ENCODE measurements at places on chromosomes 7 and 10.

- DNase-seq, result no peak
Measured at GRCh38 chr10:49180444-49180860, 7.7 kb downstream of the TMEM273 start.

DNA sequence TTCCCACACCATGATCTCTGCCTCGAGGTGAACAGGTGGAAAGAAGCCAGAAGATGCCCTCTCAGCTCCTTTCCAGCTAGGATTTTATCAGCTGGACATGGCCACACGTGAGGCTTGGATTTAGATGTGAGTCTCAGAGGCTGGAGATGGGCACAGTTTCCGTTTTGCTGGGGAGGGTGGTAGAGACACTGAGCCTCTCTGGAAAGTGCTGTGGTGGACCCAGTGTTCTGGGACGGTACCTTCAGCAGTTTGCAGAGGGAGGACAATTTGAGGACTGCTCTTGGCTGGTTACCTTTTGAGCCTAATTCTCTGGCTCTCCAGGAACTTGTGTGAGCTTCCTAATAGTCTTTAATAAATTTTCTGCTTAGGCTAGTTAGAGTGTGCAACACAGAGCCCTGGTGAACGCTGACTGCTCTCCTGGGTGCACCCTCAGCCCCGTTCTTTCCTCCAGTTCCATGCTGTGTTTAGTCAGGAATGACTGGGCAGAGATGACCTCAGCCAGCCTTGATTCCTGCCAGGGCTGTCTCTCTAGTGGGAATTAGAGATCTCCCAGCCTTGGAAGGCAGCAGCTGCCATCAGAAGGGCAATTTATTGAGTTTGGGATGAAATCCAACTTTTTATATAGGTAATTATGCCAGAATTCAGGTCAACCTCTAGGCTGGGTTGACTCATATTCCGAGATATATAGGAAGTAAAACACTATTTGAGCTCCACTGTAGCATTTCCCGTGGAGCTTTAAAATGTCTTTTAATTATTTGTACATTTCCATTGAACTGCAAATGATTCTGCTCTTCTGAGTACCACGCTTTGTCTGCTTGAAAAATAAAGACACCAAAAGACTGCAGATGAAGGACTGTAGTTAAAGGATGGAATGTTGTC lies 103.9 kb downstream of the GATA3 start:
- no peak for DNase-seq

GRCh38 chr10:117074621-117075020 lies 63.4 kb downstream of the VAX1 start:
- DNase-seq, result no peak

DNA sequence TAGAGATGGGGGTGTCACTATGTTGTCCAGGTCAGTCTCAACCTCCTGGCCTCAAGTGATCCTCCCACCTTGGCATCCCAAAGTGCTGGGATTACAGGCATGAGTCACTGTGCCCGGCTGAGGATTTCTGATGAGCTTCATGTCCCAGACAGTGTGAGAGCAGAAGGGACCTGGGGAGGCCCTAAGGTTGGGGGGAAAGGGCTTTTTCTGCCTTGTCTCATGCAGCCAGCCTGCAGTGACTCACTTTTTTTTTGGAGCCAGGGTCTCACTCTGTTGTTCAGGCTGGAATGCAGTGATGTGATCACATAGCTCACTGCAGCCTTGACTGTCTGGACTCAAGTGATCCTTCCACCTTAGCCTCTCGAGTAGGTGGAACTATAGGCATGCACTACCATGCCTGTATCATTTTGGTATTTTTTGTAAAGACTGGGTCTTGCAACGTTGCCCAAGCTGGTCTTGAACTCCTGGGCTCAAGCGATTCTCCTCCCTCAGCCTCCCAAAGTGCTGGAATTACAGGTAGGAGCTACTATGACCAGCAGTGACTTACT lies 14.6 kb downstream of the COL26A1 start:
- DNase-seq, result no peak

DNA sequence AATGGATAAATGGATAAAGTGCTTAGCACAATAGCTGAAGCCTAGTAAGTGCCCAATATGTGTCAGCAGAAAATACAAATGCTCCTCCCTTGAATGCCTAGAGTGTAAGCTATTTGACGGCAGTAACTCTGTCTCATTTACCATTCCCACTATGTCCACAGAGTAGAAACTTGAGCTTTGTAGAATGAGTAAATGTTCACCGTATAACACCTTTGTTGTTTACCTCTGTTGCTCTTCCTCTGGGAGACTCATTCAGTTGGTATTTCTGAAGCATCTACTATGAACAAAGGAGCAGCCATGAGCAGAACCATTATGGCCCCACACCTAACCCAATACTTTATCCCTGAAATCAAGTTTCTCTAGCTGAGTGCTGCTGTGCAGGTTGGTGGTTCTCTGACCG lies 8.4 kb upstream of the SLC16A12 start:
- no peak for DNase-seq

DNA sequence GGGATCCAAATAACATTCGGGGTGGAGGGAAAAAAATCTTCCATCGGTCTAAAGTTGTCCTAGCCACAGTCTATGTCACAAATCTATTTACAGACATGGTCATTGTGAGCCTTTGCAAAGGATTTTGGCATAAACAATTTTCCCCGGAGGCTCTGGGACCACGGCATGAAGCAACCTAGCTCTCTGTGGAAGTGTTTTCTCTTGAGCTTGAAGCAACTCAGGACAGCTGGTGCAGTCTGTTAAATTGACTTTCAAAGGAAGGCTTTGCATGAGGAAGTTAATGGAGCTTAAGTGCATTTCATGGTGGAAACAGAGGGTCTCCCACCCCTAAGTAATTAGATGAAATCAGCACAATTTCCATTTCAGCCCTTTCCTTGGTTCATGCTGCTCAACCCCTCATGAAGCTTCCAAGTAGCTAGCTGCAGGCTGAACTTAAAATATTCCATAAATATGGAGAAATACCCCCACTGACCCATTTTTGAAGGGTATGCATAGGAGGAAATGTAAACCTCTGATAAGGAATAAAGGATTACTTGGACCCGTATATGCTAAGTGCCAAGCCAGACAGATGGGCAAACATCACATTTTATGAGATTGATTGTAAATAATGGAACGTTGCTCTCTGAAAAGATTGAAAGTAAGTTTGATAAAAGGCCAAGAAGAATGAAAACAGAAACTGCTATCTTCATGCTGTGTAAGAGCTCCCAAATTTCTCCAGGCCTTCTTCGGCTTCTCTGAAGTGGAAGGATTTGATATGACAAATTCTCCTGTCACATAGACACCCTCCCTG lies 39.9 kb downstream of the CCDC3 start:
- no peak for DNase-seq

DNA sequence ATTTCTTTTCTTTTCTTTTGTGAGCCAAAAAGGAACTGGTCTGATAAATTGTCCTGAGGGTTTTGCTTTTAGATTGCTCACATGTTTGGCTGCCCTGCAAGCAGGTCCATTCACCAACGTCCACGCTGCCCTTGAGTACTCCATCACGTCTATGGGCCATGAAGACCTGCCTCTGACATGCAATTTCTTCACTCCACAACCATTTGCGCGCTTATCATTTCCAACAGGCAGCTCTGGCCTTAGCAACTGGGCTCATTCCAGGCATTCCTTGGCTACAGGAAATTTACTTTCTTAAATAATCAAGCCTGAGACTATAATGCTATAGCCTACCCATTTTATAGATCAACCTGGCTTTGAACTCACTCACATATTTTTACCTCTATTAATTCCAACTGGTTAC lies 408.3 kb upstream of the C7orf33 start:
- no peak for DNase-seq

GRCh38 chr10:100522945-100523344 lies 3.3 kb upstream of the SEC31B start:
- DNase-seq, result no peak
